ENCODE measurements at places on chromosomes 2 and 18.

GRCh38 chr18:50142441-50143120, 52.4 kb downstream of the MYO5B start:
- DNase-seq: no peak

GRCh38 chr2:172147944-172148650, 45.4 kb upstream of the DLX2 start:
- no peak for DNase-seq

GRCh38 chr2:239853121-239853520, 172.0 kb downstream of the NDUFA10 start:
- no peak for DNase-seq

DNA sequence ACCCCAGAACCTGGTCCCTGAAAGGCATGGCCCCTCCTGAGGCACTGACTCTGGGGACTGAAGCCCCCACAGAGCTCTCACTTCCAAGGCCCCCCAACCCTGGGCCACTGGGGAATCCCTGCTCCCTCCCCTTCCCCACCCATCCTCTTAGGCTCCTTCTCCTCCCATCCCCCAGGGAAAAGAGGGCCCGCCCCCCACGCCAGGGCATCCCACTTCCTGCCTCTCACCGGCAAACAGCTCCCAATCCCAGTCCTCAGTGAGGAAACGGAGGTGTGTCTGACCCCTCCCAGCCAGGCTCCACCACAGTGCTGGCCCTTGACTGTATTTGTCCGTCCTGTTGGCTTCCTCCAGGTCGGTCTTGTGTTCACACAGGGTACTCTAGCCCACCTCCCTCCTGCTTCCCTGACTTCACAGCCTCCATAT, 35.0 kb upstream of the PTMA start:
- DNase-seq: no peak

DNA sequence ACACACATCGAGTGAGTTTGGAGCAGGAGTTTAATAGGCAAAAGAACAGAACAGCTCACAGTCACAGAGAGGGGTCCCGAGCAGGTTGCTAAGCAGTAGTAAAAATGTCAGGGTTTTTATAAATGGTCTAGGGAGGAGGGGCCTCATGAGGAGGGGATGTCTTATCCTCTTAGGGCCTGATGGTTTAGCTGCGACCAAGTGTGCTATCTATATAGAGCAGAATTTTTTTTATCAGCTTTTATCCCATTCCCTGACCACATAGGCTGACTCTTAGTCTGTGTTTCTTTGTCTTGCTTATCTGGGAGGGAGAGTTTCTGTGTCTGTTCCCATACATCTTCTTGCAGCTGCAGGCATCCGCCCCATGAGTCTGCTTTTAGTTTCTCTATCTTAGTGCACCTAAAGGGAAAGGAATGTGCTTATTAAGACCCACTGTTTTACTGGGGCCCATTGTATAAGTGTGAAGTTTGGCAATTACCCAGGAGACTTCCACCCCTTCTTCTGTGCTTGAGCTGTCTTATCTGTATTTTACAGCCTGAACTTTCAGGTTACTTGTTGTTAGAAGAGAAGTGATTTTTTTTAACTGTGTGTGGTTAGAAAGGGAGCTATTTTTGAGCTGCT, 30.4 kb upstream of the GMCL1 start:
- no peak for DNase-seq

- no peak for DNase-seq
These were observed 218.8 kb upstream of the APCDD1 start for GRCh38 chr18:10235661-10235952.

- no peak for DNase-seq
These were observed 42.4 kb downstream of the THUMPD2 start for GRCh38 chr2:39736640-39737039.
